CD4-positive, CD25-positive, alpha-beta regulatory T cell (primary cell): ENCODE measurements at places on chromosomes 3 and 15. TPM values are rescaled to one million over a fixed set of nuclear protein-coding genes. Genes with fewer than 3 reads are reported as not detected.

Gene XIRP1
- total RNA-seq = not detected

- no peak for DNase-seq
Observed at GRCh38 chr15:81516461-81516860, 142.4 kb upstream of the TMC3 start.

GRCh38 chr3:194249323-194250097 lies 101.6 kb downstream of the CPN2 start:
- DNase-seq = no peak

DNA sequence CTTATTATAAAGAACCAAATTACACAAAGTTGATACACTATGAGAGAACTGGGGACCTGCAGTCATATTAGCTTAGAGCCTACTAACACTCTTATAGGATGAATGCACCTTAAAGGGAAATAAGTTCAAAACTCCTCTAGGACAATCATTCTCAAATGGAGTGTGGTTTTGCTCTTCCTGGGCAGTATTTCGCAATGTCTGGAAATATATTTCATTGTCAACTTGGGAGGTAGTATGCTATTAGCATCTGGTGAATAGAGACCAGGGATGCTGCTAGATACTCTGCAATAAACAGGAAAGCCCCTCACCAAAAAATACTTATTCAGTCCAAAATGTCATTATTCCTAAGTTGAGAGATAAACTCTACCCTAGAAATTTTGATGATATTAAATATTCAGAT lies 451.4 kb upstream of the ARPP21 start:
- DNase-seq = no peak
